ENCODE measurements at places on chromosomes 12 and 14.

DNA sequence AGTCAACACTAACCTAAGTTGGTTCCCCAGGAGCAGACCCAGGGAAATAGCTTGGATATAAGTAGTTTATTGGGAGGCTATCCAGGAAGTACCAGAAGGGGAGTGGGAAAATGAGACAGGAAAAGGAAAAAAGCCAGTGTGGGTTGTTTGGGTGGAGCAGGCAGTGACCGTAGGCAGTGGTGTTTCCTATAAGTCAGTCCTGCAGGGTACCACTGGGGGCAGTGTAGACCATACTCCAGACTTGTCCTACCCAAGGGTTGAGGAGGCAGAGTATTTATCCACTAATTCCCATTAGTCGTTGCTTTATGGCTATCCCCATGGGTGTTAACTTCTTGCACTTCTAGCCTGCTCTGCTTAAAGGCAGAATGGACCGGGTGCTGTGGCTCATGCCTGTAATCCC is 6.4 kb upstream of the CCDC60 start:
- DNase-seq = no peak

DNA sequence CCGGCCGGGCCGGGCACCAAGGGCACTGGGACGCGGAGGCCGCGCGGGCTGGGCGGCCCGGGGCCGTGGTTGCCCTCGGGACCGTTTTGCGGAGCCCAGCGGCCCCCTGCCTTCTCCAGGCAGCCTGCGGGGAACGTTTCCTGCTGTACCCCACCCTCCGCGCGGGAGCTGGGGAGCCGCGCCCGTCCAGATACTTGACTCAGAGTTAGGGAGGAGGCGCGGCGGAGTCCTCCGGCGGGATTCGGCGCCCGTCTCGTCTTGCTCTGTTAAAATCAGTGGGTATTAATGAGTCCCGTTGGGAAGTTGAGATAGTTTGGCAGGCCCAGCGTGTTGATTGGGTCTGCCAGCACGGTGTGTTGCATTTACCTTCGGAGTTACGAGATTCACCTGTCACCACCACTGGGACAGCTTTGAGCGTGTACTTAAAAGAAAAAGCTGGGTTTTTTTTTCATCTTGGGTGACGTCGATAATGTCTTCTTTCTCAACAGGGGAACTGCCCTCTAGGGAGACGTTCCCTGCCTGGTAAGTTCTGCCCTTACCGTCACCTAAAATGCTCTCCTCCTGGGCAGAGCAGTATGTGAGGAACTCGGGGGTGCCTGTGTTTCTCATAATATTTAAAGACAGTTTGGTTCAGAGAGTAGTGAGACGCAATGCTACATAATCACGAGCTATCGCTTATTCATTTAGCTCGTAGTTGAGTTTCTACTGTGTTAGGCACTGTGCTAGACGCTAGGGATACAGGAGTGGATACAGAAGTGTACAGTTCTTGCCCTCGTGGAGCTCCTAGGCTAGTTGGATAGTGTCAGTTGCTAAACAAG is 596 bp downstream of the DLST start:
- no peak for DNase-seq

DNA sequence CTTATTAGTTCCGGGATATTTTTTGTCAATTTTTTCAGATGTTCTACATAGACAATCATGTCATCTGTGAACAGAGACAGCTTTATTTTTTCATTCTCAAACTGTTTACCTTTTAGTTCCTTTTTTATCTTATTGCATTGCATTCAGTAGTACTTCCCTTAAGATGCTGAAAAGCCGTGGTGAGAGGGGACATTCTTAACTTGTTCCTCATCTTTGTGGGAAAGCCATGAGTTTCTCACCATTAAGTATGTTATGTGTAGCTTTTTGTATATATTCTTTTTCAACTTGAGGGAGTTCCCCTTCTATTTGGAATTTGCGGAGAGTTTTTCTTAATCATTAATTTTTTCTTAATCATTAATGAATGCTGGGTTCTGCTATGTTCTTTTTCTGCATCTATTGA is 1727.1 kb upstream of the SEL1L start:
- DNase-seq = no peak

GRCh38 chr14:101939646-101940170 is 24.7 kb upstream of the DYNC1H1 start:
- no peak for DNase-seq

DNA sequence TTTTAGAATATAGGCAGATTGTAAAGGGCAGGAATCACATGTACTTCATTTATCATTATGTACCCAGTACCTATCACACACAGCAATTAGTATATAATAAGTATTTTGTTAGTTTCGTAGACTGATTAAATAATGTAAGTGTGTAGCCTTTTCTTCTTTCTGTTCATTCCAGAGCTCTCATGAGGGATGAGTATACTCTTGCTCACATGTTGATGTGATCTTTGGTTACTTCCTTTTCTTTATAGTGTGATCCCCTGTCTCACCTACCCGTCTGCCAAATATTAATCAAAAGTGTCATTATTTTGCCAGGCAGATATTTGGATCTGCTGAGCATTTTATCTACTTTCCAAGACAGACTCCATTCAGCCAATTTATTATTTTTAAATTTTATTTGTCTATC is 156.1 kb downstream of the PCNX1 start:
- DNase-seq = no peak

DNA sequence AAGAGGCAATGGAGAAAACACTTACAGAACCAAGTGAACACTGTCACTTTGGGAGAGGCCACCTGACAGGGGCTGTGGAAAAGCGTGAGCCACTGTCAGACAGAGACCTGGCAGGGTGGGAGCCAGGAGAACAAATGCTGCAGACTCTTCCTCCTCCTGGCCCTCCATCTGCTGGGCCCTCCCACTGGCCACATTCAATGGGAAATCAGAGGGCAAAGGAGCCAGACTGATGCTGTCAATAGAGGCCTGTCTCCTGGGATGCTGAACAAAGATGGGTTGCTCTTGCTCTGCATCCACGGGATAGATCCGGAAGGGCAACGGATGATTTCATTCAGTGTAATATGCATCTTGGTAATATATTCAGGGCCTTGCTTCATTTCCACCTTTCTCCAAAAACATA is 44.9 kb upstream of the BCAT1 start:
- DNase-seq = no peak

- DNase-seq = no peak
These were observed 16.9 kb downstream of the DEPDC4 start for GRCh38 chr12:100249941-100250340.

GRCh38 chr12:123483602-123484248 is 25.8 kb downstream of the SNRNP35 start:
- no peak for DNase-seq

DNA sequence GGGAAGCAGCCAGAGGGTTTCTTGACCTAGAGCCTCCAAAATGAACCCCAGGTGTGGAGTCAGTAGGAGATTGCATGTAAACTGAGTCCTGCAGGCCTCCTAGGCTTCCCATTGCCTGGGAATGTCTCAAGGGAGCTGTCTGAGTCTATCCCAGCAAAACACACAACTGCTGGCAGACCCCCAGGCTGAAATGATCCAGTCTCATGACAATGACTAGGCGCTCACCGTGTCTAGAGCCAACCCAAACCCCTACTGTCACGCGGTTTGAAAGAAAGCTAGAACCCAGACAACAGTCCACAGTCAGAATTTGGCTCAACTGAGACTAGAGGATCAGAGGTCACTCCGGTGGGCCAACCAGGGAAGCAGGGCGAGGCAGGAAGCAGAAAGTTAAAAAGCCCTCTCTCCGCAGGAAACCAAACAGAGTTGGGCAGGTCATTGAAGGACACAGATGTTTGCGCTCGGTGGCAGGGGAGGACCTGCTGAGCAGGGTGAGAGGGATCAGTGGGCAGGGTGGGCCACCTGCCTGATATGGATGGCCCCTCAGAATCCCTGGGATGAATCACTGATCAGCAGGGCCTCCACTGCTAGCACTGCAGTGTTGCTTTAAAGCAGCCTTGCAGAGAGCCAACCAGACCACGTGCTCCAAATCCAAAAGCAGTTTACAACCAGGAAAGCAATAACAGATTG is 23.8 kb downstream of the ACTN1 start:
- no peak for DNase-seq

DNA sequence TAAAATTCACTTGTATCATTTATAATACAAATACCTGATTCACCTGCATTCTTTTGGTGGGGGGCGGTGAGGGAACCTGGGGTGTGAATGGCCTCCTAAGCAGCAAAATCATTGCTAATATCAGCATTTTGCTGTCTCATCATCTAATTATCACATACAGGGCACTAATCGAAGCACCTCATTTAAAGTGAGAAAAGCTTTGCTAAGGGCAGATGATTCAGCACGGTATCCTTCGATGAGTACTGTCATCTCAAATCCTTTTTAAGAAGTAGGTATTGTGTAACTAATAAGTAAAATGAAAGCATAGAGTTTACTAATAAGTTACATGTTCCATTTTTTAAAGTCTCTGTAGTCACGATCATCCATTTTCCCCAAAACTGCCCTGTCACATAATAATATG is 278.1 kb upstream of the SOX5 start:
- DNase-seq = no peak

DNA sequence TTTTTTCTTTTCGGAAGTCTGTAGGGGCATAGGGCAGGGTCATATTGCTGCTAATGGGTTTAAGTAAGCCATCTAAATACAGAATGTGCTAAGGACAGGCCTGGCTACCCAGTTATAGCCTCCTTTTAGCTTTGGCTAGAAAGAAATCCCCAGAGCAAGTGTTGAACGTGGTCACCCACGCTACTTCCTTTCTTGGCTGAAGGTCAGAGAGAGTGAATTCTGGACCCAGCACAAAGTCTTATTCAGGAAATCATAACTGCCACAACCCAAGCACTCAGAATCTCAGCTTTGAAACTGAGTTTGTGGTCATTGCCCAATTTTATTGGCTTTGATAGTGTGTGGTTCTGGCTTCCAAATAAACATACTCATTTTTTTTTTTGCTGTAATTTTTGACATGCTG is 542.1 kb upstream of the ATP2B1 start:
- peak; percentile 8 for DNase-seq

GRCh38 chr12:98757455-98757854 is 112.4 kb downstream of the APAF1 start:
- no peak for DNase-seq

GRCh38 chr12:128682548-128683275 is 141.0 kb downstream of the SLC15A4 start:
- DNase-seq = no peak

GRCh38 chr14:20512177-20512905 is 7.0 kb downstream of the RNASE10 start:
- no peak for DNase-seq

- DNase-seq = no peak
These were observed 101.7 kb downstream of the RTN1 start for GRCh38 chr14:59768855-59769375.
